ENCODE measurements at places on chromosomes 11 and 22.

DNA sequence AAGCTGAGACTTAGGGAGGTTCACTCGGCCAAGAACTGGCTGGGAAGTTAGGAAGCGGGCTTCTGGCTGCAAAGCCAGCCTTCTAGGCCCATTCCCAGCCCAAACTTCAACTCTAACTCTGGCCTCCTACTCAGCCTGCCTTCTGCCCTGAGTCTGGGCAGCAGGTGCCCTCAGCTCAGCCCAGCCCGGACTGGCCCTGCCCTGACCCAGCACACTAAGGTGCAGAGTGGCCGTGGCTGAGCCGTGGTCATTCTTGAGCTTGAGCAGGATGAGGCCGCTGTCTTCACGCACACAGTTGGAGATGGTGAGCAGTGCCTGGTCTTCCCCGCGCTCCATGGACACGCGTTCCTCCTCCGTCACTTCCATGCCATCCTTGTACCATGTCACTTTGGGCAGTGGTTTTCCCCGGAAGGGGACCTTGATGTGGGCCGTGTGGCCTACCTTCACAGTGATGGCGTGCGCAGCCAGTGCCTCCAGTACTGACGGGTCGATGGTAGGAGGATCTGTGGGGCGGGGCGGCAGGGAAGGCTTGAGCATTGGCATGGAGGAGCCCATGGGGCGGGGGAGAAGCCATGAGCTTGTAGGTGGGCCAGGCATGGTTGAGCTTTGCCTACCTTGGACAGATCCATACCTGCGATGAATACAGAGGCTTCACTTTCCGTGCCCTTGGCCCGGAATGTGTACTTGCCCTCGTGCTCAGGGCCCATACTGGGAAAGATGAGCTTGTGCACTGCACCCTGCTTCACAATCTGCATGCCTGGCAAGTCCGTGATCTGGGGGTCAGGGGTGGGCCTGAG is 12.1 kb downstream of the IGSF22 start:
- DNase-seq, result no peak

- DNase-seq, result no peak
Measured at GRCh38 chr11:116244439-116244838, 528.3 kb downstream of the BUD13 start.

GRCh38 chr11:11620921-11621572 is 758 bp downstream of the GALNT18 start:
- DNase-seq, result no peak

DNA sequence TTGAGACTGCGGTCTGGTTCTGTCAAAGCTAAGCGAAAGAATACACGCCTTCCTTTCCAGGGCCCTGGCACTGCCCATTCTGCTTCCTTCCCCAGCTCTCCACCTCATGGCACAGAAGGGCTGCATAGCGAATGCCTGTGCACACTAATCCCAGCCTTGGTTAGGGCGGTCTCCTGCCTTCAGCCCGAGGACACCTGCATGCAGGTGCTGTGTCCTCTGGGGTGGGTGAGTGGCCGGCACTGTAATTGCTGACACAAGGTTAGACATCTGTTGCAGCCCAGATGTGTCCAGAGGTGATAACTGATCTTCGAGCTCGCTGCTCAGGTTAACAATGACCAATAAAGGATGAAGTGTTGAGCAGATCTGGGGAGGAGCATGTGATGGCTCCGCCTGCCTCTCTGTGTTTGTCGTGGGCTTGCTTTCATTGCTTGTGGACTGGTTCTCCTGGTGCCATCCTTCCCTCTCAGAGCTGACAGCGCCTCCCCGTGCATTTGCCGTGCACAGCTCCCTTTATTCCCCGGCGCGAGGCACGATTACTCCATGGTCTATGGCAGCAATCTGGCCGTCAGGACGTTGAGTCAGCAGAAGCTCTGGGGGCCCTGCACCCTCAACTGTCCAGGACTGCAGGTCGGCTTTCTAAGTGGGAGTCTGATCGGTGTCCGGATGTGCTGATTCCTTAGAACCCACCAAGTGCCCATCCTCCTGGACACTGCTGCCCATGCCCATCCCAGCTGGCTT is 1088.2 kb downstream of the BRD1 start:
- DNase-seq, result no peak

DNA sequence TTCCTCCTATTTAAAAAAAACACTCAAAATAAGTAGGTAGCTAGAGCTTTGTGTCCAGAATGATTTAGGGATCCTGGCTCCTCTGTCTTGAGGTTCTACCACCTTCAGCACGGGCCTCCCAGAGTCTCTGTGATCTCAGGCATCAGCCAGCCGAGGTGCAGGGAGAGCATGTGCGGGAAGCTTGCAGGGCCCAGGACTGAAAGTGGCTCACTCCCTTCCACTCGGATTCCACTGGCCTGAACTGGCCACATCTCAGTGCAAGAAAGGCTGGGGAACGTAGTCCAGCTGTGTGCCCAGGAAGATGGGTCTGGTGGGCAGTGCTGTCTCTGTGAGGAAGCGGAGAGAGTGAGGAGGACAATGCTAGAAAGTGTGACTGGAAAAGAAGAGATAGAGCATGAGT is 68.3 kb upstream of the MYOD1 start:
- DNase-seq, result no peak

- DNase-seq, result peak; percentile 82
Measured at GRCh38 chr11:33736148-33736812, at the start of gene CD59. CD59 (minus strand) TSS chr11:33736423; CDS start chr11:33722445, 13,978 bp downstream.

DNA sequence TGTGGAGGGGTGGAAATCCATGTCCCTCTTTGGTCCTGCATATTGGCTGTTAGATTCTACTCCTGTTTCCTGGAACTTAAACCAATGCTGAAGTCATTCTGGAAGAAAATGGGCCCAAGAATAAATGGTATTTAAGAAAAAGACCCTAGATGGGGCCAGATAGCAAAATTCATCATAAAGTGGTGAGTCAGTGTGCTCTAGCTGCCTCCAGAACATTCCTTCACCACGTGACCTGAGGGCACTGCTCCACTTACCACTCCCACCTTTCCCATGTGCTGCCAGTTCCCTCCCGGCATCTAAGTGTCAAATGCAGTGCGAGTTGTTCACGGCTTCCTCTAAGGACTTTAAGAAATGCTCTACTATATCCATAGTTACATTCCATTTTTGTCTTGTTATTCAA is 30.9 kb upstream of the NAP1L4 start:
- DNase-seq, result no peak

- no peak for DNase-seq
Measured at GRCh38 chr11:18013790-18014507, 1.1 kb upstream of the SERGEF start.

GRCh38 chr11:93908689-93909088 is 58.3 kb upstream of the VSTM5 start:
- no peak for DNase-seq

DNA sequence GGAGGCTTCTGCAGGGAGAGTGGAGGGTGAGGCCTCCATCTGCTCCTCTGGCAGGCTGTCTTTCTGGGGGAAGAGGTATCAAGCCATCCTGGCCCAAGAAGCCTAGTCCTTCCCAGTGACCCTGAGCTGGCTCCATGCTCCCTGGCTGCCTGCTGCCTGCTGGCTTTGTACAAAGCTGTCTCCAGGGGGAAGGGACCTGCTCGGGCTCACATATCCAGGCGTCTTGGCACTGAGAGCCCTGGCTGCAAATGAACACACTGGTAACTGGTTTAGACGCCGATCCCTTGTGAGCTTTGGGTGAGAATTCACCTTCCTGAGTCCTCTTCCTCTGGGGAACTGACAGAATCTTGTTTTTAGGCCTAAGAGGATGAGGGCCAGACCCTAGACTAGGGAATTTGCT is 210.3 kb upstream of the ZBED5 start:
- DNase-seq, result no peak

- DNase-seq, result no peak
Measured at GRCh38 chr11:96051820-96052219, 127.9 kb upstream of the MTMR2 start.

- DNase-seq, result no peak
Measured at GRCh38 chr11:121236115-121237001, 56.2 kb upstream of the SC5D start.

DNA sequence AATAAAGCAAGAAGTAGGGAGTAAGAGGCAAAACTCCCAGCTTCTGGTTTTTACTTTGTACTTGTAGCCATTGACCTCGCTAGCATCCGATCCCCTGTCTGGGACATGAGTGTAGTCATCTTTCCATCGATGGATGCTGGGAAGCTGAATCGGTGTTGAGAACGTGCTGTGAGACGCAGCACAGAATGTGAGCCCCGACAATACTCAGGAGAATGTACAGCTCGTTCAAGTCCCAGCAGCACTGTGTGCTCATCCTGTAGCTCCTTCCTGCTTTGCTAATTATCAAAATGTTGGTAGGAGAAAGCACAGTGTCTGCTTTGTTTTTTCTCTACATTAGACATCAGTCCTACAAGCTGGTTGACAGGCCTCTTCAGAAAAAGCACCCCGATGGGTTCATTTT is 56.6 kb downstream of the JAM3 start:
- no peak for DNase-seq

- DNase-seq, result no peak
Measured at GRCh38 chr22:46293577-46294260, 3.0 kb upstream of the GTSE1 start.

DNA sequence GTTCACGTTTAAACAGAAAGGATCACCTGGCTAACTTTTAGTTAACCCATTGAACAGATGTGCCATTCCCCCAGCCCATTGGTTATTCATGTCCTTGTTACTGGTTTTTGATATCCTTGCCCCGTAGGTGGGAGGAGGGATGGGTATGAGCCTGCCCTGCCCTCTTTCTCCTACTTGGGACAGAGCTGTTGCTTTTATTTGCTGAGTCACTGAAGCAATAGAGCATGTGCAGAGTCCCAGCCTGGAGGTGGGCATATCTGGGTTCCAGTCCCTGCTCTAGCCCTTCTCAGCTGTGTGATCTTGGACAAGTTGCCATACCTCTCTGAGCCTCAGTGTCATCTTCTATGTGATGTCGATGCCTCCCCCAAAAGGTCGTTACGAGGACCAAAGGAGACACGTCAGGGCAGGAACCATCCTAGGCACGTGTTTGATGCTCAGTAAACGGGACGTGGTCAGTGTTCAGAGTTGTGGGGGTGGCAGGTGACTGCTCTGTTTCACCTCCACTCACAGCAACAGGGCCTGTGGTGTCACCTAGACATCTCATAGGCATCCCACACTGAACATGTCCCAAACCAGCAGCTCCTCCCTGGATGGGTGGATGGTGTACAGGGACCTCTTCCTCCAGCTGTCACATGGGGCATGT is 61.0 kb downstream of the BMAL1 start:
- no peak for DNase-seq

GRCh38 chr22:42626431-42626830 is 11.7 kb upstream of the POLDIP3 start:
- DNase-seq, result no peak

DNA sequence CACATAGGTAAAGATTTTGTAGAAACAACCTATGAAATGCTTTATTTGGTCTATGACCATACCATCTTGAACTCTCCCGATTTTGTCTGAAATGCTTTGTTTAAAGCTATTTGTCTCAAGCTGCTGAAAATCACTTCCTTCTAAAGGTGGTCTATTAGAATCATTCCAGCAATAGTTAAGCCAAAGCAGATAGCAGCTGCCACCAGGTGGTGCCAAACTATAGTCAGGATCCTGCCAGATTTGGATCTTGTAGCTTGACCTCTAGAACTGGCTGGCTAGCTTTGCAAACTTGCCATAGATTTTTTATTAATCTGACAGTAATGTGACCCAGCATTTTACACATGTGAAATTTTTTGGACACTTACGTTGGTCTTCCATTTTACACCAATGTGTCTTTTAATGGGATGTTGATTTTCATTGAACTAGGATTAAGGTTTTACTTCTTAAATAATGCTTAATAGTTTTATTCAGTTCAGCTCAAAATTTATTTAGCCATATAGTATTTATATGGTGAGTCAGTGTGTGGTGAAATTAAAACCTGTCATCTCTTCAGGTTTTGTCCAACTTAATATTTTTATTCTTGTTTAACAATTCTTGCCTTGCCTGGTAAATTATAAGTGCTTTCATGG is 19.7 kb downstream of the CTR9 start:
- DNase-seq, result no peak

- DNase-seq, result no peak
Measured at GRCh38 chr11:47204637-47204989, 10.2 kb upstream of the DDB2 start.

DNA sequence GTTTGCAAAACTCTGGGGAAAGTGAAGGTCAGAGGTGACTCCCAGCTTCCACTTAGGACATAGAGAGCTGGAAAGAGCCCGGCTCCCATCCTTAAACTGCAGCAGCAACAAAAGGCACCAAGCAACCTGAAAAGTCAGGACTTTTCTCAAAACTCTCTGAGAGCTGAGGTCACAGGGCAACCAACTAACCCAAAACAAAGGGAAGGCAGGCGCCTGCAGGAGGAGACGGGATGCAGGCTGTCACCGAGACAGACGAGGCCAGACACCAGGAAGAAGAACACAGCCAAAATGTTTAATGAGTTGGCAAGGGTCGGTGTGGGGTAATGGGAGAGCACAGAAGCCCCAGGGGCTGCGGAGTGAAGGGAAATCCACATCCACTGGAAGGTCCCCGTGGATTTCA is 19.9 kb downstream of the ASCL2 start:
- DNase-seq, result no peak

DNA sequence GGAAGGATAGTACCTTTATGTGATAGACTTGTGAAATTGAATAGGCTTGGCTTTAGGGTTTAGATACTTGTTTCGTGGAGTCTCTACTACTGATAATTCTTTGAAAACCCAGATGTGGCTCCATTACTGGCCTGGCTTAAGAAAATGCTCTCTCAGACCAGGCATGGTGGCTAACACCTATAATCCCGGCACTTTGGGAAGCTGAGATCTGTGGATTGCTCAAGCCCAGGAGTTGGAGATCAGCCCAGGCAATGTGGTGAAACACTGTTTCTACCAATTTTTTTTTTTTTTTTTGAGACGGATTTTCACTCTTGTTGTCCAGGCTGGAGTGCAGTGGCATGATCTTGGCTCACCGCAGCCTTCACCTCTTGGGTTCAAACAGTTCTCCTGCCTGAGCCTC is 40.9 kb downstream of the ATG13 start:
- no peak for DNase-seq

GRCh38 chr11:75626889-75627529 is 41.8 kb downstream of the MAP6 start:
- no peak for DNase-seq

DNA sequence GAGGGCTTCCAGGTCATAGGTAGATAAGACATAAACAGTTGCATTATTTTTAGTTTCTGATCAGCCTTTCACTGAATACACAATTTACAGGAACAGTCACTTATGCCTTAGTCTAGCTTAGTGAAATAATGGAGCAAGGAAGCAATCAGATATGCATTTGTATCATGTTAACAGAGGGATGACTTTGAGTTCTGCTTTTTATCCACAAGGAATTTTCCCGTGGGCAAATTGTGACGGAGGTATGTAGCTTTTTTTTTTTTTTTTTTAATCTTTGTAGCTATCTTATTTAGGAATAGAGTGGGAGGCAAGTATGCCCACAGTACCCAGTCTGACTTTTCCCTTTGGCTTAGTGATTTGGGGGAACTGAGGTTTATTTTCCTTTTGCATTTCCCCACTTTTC is 3.4 kb upstream of the NLRP10 start:
- no peak for DNase-seq

Measured in stimulated activated CD8-positive, alpha-beta memory T cell treated with anti-CD3 and anti-CD28 coated beads, Interleukin-7, amount 100 ng/mL, for 1 hour (primary cell).